ENCODE measurements at places on chromosomes 7 and 10.

DNA sequence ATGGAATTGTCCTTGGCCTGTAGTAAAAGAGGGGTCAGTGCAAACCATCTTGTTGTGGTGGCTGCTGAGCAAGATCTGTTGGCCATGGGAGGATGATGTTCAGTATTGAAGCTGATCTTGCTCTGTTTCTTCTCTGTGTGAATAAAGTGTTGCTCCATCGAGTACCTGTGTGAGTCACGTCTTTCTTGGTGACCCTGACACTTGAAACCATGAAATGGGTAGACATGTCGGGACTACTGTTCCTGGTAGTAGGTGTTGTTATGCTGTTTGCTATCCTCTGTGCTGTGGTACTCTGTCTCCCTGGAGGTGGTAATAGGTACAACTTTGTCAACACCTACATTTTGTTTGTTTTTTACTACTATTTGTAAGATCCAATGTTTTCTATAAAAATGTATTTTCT is 330.6 kb downstream of the MDFIC start:
- no peak for DNase-seq

GRCh38 chr10:32057036-32057372 is 779 bp upstream of the KIF5B start:
- no peak for DNase-seq

GRCh38 chr10:47244560-47245500 is 55.2 kb upstream of the GDF10 start:
- DNase-seq, result no peak

GRCh38 chr7:158175779-158176178 is 411.8 kb downstream of the PTPRN2 start:
- no peak for DNase-seq

DNA sequence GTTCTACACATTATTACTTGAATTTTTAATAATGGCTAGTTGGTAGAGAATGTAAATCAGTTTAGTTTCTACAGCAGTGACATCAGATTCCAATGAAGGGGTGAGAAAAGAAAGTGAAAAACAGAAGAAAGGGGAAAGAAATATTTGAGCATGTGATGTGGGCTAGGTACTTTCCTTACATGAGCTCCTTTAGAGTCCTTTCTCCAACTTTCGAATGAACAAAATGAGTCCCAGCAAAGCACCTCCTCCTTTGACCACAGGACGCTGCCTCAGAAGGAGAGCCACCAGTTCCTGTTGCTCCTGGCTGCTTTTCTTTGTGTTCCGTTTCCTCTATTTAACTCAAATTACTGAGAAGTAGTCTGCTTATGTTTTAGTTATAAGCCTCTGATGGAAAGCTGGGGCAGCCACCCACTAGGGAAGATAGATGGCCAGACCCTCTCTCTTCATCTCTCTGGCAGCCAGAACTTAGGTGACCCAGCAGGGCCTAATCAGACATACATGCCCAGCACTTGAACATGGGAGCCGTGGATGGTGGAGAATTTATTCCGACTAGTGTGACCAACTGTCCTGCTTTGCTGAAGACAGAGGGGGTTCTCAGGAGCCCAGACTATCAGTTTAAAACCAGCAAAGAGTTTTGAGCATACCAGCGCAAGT is 82.4 kb upstream of the NME8 start:
- no peak for DNase-seq

GRCh38 chr7:2710286-2710655 is 22.3 kb downstream of the AMZ1 start:
- no peak for DNase-seq

- no peak for DNase-seq
Observed at GRCh38 chr10:77032188-77032570, 605.4 kb downstream of the KCNMA1 start.

GRCh38 chr10:117167789-117168674 is 29.3 kb upstream of the KCNK18 start:
- DNase-seq, result no peak

- DNase-seq, result peak; percentile 36
Observed at GRCh38 chr10:133164816-133165555, 5.0 kb downstream of the KNDC1 start.

- peak; percentile 68 for DNase-seq
Observed at GRCh38 chr7:83486536-83486935, 162.4 kb downstream of the SEMA3E start.

DNA sequence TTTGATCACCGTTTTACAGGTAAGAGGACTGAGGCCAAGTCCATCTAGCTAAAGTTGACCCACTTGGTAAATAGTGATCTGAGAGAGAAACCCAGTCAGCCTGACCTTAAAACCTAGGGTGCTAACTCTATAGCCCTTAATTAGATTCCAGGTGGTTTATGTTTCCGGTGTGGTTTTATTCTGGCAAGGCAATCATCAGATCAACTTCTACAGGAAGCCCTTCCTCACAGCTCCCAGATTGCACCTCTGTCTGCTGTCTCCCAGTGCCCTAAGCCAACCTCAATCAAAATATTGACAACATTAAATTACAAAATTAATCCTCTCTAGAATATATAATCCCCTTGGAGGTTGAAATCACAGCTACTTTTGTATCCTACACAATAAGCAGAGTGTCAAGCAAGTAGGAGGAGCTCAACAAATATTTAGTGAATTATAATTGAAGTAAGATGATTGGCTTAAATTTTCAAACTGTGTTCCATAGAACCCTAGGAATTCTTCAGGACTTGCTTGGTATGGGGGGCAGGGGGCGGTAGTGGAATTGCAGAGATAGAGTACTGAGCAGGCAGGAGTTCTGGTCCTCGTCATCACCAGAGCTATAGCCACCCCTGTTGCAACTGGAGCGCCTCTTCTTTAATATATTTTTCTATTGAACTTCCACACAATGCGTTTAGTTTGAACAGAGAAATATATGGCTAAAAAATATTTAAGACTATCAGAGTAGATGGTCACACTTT is 692.8 kb upstream of the LRRN3 start:
- DNase-seq, result no peak

DNA sequence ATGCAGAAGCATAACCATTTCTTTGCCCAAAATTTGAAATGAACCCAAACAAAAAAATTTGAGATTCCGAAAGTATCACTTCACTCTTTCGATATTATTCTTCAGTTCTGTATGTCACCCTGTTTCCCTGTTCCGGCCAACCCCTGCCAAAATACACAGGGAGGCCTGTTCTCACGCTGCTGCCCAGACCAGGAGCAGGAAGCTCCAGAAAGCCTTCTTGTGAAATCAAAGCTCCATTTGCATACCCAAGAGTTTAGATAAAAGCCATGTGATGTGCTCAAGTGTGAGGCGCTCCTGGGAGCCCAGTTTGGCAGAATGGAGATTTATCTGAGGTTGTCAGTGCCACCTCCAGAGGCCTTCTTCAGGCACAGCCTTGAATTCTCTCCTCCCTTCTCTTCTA is 236.2 kb downstream of the FGFR2 start:
- DNase-seq, result peak; percentile 57

DNA sequence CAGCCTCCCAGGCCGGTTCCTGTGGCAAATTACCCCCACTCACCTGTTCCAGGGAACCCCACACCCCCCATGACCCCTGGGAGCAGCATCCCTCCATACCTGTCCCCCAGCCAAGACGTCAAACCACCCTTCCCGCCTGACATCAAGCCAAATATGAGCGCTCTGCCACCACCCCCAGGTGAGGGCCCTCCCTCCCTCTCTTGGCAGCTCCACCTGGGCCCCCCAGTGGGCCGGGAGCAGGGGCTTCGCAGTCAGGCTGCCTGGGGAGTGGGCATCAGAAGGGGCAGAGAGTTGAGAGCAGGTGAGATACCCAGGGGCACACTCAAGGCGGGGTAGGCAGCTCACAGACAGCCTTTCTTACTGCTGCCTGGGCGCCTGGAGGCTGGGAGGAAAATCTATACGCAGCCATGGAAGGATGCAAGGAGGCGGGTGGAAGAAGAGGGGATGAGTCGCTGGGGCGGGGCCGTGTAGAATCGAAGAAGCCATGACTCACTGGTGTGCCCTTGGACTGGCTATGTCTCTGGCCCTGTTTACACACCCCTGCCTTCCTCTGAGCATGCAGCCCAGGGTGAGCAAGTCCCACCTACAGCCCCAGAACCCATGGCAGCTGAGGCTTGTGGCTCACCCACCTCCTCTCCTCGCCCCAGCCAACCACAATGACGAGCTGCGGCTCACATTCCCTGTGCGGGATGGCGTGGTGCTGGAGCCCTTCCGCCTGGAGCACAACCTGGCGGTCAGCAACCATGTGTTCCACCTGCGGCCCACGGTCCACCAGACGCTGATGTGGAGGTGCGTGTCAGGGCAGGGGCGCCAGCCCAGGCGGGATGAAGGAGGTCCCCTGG is 48.6 kb upstream of the PPIF start:
- no peak for DNase-seq

- no peak for DNase-seq
Observed at GRCh38 chr10:103231047-103231551, 14.6 kb upstream of the RPEL1 start.

GRCh38 chr7:120053390-120053961 is 219.5 kb upstream of the KCND2 start:
- no peak for DNase-seq

GRCh38 chr10:50563906-50564305 is 59.9 kb downstream of the SGMS1 start:
- no peak for DNase-seq

DNA sequence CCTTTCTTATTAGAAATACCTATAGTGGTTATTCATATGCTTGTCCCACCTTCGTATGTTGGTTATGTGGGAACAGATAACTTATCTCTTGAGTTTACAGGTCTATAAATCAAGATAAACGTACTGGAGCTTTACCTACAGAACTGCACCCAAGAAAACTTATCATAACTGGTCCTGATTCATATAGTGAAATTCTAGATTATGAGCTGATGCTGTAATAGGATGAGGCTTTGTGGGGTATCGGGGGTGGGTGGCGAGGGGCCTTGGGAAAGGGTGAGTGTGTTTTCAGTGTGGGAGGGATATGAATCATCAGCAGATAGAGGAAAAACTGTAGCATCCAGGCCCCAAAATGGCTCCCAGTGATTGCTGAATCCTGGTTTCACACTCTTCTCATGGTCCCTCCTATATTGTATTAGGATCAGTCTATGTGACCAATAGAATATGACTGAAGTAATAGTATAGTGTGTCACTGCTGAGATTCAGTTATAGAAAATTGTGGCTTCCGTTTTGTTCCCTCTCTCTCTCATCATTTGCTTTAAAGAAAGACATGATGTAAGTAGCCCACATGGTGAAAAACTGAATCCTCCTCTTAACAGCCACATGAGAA is 706.8 kb upstream of the LRRTM3 start:
- DNase-seq, result no peak

DNA sequence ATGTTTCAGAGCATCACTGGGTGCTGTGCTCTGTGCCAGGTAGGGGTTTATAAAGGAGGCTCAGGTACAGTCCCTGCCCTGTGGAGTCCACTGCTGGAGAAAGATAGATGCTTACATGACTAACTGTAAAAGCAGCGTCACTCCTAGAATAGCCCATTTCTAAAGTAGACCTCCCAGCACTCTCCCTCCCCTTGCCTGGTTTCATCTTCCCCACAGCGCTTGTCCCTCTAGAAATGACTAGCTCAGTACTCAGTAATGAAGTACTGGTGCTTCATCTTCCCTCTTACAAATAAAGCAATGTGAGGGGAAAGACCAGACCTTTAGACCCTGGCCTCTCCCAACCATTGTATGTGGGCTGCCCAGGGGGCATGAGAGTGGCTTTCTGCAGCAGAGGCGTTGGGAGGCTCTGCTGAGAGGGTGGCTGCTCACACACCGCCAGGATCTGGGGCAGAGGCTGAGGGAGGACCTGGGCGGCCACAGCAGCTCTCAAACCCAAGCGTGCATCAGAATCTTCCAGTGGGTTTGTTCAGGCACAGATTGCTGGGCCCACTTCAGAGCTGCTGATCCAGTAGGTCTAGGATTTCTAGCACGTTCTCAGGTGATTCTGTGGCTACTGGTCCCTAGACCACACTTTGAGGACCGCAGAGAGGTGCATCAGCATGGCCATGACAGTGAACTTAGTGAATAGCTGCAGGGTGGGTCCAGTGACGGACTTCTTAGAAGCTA is 110.3 kb upstream of the ANLN start:
- peak; percentile 34 for DNase-seq

DNA sequence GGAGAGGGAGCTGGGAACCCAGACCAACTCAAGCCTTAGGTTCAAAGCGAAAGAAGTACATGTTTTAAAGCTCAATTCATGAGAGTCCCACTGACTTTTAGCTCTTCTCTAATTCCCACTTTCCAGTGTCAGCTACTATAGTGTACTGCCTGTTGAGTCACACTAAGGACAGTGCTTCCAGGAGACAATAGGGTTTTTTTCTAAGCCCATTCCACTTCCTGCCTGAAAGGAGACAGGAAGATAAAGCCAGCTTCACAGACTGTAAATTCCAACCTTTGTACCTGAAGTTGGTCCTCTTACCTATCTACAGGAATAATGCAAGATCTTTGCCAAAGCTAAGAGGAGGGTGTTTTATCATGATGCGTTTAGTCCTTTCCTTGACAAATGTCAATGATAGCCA is 4.4 kb downstream of the MSRB2 start:
- no peak for DNase-seq

DNA sequence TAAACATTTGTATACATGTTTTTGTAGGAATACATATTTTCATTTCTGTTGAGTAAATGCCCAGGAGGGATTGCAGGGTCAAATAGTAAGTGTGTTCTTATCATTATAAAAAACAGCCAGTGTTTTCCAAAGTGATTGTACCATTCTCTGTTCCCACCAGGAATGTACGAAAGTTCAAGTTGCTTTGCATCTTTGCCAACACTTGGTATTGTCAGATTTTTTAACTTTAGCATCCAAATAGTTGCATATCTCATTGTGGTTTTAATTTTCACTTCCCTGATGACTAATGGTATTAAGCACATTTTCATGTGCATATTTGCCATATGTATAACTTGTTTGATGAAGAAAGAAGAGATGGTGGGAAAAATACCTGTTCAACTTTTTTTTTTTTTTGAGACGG is 213.9 kb downstream of the ZNF365 start:
- DNase-seq, result no peak

DNA sequence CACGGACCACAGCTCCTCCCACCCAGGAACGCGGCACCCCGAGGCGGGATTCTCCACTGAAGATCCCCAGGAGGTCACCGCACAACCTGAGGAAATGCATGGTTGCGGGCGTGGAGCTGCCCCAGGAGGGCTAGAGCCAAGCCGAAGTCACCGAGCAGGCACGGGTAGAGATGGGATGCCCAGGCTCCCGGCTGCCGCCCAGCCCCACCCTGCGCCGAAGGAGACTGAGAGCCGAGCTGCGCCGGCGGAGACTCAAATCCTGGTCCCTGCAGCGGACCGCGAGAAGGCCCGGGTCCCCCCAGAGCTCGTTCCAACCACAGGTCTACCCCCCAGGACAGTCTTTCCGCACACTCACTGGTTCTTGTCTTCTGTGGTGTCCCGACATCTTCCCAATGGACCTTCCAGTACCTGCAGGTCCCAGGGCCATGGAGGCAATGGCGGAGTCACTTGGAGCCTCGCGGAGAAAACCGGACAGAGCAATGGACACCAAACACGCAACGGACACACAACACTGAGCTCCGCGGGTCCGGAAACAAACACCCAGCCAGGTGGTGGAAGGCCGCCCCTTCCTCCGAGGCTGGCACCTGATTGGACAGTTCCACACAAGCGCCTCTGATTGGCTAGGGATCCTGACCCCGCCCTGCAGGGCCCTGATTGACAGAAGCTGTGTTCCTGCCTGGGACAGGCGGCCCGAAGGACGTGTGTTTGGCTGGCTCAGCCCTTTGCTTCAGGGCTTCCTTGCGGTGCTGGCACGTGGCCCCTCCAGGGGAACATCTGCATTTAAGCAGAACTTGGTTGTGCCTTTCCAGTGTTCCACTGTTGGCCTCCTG is 331.9 kb upstream of the NUPR2 start:
- DNase-seq, result no peak

- no peak for DNase-seq
Observed at GRCh38 chr7:80540836-80541235, 29.0 kb upstream of the GNAT3 start.

Data from ureter (tissue), 1 donor.